ENCODE measurements at places on chromosomes 13 and 19.
A peak's percentile ranks its signal among the peaks of the same experiment; 100 is the strongest.

- peak; percentile 31 for DNase-seq
Measured at GRCh38 chr13:30340331-30341250, 33.2 kb upstream of the KATNAL1 start.

GRCh38 chr13:94658926-94659597 lies 53.3 kb downstream of the SOX21 start:
- DNase-seq: no peak

- DNase-seq: no peak
Measured at GRCh38 chr19:50833117-50833801, at the start of gene KLK15. TSS of gene KLK15 (minus strand) at chr19:50833574. CDS start at chr19:50831492, 2,082 bp downstream.

DNA sequence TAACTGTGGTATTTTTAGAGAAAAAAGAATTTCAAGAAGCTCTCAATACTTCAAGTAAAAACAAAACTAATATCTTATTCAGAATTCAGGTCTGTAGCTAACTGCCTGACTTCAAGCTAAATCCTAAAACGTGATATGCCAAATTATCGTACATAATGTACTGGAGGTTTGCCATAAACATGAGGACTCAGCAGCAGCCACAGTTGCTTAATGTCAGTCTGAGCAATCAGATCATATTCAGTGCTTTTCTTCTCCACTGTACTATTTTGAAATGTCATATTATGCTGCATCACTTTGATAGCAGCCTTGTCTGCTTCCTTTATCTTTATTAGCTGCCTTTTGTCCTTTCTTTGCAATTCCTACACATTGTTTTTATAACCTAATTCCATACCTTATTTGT lies 265.1 kb upstream of the EDNRB start:
- no peak for DNase-seq

- no peak for DNase-seq
Measured at GRCh38 chr19:5321851-5322681, 18.5 kb downstream of the PTPRS start.

DNA sequence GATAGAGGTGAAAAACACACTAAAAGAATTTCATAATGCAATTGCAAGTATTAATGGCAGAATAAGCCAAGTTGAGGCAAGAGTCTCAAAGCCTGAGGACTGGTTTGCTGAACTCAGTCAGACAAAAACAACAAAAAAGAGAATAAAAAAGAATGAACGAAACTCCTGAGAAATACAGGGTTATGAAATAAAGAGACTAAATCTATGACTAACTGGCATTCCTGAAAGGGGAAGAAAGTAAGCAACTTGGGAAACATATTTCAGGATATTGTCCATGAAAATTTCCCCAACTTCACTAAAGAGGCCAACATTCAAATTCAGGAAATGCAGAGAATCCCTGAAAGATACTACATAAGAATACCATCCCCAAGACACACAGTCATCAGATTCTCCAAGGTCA lies 47.8 kb downstream of the UBL3 start:
- DNase-seq: no peak

DNA sequence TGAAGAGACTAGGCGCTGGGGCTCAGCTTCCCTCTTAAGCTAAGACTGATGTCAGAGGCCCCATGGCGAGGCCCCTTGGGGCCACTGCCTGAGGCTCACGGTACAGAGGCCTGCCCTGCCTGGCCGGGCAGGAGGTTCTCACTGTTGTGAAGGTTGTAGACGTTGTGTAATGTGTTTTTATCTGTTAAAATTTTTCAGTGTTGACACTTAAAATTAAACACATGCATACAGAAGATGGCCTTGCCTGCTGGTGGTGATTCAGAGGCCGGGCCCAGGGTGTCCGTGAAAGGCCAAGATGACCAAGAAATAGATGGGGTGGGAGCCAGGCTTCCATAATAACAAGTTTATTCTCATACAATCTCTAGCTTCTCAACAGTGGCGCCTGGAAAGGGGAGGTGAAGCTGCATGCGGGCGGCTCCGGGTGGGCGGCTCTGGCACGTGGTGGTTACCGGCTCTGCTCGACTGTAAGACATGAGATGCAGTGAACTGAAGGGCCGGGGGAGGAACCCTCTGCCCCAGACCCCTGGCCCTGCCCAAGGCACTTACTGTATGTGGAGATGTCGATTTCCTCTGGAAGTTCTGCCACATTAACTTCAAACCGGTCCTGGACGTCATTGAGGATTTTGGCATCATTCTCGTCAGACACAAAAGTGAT lies 10.5 kb downstream of the DDX39A start:
- no peak for DNase-seq

DNA sequence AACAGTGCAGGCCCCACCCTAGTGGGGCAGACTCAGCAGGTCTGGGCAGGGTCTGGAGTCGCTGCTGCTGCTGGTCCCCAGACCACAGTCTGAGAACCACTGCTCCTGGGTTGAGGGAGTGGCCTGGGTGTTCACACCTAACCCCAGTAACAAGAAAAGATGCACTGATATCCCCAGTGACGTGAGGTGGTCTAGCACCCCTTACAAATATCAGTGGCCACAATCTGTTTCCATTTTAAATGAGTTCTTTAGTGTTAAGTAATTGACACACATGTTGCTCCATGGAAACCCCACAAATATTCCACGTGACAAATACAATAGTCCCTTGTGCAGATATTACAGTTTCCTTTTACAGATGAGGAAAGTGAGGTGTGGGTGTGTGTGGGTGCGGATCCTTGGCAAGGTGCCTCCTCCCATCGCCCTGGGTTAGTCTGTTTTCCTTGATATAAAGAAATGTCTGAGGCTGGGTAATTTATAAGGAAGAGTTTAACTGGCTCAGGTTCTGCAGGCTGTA lies 96.3 kb upstream of the GPR183 start:
- no peak for DNase-seq

- DNase-seq: no peak
Measured at GRCh38 chr13:112127564-112128330, 60.8 kb downstream of the SOX1 start.

DNA sequence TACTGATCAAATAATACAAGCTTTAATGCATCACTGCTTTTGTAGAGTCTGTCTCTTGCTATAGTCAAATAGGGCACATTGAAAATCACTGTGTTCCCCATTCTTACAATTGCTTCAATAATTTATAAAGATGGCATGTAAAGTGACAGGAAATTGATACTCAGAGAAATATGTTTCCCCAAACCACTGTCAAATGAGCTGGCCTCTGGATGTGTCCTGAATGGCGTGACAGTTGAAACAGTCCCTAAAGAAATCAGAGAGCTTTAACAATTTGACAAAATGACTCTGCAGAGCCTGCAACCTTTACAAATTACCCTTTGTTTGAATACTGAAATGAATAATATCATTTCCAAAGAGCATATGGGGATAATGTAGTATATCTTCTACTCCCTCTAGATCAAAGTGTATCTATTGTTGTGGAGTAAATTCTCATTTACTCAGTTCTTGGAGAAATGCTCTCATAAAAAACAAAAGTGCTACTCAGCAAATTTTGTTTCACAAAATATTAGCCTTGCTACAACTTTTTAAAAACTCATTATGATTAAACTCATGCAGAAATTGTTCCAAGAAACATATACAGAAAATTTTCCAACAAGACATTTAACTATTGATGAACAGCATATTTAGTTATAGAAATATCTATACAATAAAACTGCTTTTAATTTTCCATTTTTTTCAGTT lies 763.2 kb upstream of the SPRY2 start:
- DNase-seq: no peak

DNA sequence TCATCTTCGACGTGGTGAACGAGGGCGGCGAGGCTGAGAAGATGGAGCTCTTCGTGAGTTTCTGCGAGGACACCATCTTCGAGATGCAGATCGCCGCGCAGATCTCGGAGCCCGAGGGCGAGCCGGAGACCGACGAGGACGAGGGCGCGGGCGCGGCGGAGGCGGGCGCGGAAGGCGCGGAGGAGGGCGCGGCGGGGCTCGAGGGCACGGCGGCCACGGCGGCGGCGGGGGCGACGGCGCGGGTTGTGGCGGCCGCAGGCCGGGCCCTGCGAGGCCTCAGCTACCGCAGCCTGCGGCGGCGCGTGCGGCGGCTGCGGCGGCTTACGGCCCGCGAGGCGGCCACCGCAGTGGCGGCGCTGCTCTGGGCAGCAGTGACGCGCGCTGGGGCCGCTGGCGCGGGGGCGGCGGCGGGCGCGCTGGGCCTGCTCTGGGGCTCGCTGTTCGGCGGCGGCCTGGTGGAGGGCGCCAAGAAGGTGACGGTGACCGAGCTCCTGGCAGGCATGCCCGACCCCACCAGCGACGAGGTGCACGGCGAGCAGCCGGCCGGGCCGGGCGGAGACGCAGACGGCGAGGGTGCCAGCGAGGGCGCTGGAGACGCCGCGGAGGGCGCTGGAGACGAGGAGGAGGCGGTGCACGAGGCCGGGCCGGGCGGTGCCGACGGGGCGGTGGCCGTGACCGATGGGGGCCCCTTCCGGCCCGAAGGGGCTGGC lies 52.6 kb downstream of the MAP4K1 start:
- DNase-seq: no peak

- no peak for DNase-seq
Measured at GRCh38 chr19:46515879-46516350, 20.2 kb upstream of the PNMA8B start.

DNA sequence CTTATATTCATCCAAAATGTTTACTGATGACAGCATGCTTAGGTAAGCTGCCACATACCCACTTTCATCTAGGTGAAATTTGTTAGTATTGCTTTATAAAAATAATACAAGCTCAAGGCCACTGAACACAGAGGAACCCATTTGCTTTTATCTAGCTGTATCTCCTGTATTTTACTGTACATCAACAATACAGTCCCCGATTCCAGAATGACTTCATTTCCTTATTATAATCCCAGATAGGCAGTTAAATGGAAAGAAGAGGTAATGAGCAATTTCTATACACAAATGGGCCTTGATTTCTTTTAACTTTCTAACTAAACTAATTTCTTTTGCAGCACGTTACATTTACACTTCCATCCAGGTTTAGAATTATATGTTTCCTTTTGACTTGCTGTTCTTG lies 86.2 kb downstream of the SHISA2 start:
- no peak for DNase-seq

DNA sequence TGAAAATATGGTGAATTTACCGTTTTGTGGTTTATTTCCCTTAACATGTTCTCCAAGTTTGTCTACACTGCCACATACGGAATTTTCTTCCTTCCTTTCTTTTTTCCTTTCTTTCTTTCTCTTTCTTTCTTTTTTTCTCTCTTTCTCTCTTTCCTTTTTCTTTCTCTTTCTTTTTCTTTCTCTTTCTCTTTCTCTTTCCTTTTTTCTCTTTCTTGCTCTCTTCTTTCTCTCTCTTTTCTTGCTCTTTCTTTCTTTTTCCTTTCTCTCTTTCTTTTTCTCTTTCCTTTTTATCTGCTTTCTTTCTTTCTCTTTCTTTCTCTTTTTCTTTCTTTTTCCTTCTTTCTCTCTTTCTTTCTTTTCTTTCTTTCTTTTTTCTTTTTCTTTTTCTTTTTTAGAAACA lies 1962.3 kb upstream of the PCDH20 start:
- no peak for DNase-seq

DNA sequence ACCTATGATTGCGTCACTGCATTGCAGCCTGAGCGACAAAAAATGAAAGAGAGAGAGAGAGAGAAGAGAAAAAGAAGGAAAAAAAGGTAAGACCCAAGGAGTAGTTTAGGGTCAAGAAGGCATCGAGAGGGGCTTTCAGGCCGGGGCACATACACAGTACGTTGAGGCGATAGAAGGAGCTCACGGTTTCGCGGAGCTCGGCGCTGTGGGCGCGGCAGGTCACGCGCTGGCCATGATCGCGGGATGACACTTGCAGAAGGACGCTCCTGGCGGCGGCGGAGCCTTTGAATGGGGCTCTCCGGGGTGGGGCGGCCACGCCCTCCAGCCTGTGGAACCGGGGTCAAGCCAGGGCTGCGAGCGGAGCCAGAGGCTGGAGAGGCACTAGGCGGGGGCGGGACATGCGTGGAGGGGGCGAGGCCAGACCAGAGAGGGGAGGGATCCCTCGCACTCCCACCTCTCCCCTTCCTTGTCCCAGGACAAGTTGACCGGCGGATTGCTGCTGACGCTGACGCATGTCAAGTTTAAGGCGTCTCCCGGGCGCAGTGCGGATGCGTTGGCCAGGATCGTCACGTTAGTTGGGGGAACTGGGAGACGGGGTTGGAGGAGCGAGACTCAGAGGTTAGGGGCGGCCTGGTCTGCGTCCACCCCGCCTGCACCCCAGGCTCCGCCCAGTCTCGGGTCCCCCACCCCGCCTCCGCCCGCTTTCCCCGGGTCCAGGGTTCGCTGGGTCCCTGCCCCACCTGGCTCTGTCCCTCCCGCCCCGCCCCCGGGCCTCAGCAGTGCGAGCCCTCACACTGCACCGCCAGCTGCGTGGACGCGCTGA lies 6.9 kb downstream of the NPHS1 start:
- no peak for DNase-seq

DNA sequence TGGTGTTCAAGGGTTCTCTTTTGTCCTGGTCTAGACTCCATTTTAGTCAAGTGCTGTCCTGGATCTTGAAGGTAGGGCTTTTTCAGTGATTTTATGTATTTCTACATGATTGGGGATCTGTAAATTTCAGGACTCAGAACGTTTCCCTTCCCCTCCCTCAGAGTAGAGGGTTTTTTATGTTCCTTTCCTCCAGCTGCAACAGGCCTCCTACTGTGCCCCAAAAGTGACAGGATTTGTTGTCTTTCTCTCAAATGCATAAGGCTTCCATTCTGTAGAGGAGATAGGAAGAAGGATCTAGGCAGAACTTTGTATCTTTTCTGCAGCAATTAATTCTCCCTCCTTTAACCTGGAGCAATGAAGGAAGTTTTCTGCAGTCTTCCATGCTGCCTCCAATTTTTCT lies 251.3 kb downstream of the MAB21L1 start:
- no peak for DNase-seq

DNA sequence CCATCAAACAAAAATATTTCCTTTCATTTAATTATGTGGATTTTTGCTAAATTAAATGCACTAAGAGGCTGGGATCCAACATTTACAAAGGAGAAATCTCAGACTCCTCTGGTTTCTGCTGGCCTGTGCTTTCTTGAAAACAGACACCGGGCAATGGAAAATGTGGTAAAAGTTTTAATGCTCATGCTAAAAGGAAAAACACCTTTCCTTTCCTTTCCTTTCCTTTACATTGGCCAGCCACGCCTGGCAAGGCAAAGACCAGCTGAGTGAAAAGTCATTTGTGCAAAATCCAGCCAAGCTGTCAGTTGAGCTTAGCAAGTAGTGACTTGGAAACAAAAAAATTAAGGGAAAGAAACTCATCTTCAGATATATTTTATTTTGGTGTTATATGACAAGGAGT lies 240.3 kb downstream of the LACC1 start:
- DNase-seq: no peak

All from epithelial cell of proximal tubule (primary cell).